ENCODE measurements at places on chromosomes 4 and X. TPM values are rescaled to one million over a fixed set of nuclear protein-coding genes. Genes with fewer than 3 reads are reported as not detected.

The MAPK10 gene
- total RNA-seq: not detected

The SYTL5 gene
- total RNA-seq: not detected

GRCh38 chrX:130091980-130092522, 18.2 kb downstream of the ELF4 start:
- DNase-seq: peak; percentile 95

- no peak for DNase-seq
Observed at GRCh38 chr4:156217236-156217635, 263.6 kb upstream of the CTSO start.

The AVPR2 gene
- not detected for total RNA-seq

DNA sequence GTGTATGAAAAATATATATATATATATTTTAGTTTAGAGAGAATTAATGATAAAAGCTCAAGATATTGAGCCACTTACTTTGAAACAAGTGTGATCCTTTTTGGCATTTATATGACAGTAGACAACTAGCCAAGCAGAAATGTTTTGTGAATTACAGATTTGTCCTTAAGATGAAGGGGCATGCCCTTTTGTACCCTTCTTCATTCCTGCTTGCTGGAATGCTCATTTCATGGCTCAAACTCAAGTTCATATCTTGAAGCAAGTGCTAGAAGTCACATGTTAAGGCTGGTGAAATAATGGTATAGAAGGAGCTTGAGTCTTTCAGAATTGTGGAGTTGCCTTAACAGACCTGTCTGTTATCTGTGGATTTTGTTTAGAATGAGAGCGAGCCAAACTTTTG, 203.0 kb downstream of the BMPR1B start:
- no peak for DNase-seq

The SRP72 gene
- 99.5 TPM for total RNA-seq

The CCNG2 gene
- total RNA-seq: 25.5 TPM

DNA sequence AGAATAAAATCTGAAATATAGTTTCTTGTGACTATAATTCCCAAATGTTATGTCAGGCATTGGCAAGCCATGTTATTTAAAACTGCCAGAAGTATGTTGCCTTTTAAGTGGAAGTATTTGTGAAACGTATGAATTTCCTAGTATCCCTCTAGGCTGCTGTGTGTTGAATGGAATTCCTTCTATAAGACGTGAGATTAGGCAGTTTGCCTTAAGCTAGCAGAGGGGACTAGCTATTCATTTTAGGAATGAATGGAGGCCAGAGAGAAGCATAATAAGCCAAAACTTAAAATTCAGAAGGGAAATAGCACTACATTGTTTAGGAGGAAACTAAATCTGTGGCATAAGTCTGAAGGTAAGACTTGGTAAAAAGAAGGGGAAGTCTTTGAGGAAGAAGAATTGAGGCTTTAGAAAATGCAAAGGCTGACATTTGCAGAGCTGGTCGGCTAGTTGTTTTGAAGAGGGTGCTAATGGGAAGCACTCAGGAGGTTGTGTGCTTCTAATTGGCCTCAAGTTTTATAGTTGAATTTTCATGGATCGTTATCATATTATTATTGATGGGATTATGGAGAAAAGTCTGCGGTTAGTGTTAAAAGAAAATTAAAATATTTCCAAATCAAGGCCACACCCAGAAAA, 57.1 kb downstream of the TMEM131L start:
- DNase-seq: no peak

The C4orf50 gene
- total RNA-seq: 0.54 TPM

All from T-cell (primary cell).